ENCODE measurements at places on chromosomes 7 and 10.

- no peak for DNase-seq
These were observed 83.5 kb downstream of the PLPP4 start for GRCh38 chr10:120540486-120540885.

DNA sequence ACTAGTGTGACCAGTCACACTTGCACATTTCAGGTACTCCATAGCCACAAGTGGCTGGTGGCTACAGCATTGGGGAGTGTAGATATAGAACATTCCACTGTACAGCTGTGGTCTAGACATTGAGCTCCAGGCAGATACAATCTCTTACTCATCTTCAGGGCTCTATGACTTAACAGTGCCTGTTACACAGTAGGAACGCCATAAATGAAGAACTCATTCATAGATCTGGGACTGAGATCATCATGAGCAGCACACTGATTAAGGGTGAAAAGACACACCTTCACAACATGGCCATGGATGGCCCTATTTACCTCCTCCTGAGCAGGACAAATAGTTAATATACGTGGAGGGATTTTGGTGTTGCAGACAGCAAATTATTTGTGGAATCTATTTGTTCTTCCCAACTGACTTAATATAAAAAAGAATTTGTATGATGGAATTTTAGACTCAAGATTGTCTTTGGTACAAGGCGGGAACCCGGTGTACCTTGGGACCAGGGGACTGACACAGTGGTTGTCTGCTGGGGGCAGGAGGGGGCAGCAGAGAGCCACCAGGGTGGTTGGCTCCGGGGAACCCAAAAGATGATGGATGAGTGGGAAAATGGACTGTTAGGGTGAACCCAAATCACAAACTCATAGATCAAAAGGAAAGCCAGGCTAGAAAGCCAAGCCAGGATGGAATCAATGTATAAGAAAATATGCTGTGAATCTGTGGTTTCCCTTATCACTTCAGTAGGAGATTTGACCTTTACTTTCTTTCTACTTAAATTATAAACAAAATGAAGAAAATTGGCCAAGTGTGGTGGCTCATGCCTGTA, 24.3 kb upstream of the CPA2 start:
- peak; percentile 28 for DNase-seq

DNA sequence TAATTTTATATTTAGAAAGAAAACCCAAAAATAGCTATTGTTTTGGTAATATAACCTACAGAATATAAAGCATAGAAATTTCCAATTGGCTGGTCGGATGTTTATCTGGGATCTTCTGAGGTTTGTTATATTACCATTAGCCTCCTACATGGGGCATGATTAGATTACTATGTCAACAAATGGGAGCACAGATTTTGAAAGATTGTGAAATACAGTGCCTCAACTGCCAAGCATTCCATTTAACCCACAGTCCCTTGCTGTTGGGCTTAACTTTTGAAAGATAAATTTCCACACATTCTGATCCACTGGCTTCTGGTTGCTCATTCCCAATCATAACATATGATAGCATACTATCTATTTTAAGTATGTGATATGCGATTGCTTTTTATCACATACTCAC, 455.4 kb upstream of the C7orf33 start:
- no peak for DNase-seq

GRCh38 chr7:118184565-118184940, 589 bp downstream of the LSM8 start:
- no peak for DNase-seq

DNA sequence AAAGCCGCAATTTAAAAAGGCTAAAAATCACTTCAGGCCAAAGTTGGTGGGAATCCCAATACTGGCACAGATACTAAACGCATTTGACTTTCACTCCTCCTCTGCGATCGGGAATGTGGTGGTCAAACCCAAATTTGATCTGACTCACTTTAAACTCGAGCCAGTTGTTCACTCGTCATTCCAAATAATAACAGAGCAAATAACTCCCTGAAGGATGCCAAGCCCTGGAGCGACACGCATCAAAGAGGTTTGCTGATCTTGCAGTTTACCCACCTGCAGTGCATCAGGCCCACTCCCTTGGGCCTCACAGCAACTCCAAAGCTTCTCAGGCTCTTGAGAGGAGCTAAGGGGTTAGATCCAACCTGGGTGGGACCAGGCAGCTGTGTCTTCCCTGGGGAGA, 12.2 kb downstream of the PTN start:
- no peak for DNase-seq

GRCh38 chr7:88095-88926, 104.1 kb upstream of the FAM20C start:
- no peak for DNase-seq

DNA sequence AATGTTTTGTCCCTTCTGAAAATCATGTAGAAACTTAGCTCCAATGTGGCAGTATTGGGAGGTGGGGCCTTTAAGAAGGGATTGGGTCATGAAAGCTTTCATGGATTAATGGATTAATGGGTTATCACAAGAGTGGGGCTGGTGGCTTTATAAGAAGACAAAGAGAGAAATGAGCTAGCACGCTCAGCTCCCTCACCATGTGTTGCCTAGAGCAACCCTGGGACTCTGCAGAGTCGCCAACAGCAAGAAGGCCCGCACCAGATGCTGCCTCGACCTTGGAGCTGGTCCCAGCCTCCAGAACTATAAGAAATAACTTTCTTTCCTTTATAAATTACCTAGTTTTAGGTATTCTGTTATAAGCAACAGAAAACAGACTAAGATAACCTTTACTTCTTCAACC, 74.9 kb upstream of the HECW1 start:
- no peak for DNase-seq

DNA sequence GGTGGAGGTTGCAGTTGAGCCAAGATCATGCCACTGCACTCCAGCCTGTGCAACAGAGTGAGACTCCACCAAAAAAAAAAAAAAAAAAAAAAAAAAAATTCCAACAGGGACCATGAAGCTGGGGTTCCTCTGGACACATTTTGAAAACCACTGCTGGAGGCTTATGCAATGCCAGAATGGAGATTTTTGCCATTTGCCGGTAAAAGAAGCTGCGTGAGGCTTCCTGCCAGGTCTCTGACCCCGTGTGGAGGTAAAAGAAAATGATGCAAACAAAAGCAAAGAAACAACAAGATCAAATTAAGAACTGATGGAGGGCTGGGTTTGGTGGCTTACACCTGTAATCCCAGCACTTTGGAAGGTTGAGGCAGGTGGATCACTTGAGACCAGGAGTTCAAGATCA, 30.5 kb upstream of the PDZD8 start:
- no peak for DNase-seq

DNA sequence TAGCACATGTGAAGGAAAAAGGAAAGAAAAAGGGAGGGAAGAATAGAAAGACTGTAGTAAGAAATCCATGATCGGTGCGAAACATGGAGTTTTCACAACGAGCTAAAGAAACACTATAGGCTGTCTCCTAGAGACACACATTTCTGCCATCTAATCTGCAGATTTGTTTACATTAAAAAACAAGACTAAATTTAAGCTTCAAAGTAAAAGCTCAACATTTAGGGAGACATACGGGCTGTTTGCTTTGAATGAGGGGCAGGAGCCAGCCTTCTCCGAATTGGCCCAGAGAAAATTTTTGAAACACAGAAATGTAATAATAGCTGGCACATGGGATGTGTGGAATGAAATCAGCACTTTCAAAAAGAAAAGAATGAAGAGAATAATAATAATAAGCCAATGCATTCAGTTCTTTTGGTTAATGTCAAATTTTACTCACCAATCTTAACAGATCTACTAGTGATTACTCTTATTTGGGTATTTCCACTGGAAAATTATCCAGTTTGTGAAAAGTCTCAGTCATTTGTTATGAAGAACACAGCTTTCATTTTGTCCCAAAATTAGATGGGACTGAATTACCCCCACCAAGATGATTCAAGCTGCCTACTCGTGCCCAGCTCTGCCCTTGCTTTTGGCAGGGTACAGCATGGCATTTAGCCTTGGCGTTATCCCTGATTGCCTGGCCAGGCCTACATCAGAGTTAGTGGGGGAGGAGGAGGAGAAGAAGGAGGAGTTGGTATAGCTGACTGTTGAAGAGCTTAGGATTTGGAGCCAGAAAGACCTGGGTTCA, 47.1 kb downstream of the MTURN start:
- no peak for DNase-seq

GRCh38 chr10:129764901-129765663, 199.0 kb downstream of the EBF3 start:
- no peak for DNase-seq

DNA sequence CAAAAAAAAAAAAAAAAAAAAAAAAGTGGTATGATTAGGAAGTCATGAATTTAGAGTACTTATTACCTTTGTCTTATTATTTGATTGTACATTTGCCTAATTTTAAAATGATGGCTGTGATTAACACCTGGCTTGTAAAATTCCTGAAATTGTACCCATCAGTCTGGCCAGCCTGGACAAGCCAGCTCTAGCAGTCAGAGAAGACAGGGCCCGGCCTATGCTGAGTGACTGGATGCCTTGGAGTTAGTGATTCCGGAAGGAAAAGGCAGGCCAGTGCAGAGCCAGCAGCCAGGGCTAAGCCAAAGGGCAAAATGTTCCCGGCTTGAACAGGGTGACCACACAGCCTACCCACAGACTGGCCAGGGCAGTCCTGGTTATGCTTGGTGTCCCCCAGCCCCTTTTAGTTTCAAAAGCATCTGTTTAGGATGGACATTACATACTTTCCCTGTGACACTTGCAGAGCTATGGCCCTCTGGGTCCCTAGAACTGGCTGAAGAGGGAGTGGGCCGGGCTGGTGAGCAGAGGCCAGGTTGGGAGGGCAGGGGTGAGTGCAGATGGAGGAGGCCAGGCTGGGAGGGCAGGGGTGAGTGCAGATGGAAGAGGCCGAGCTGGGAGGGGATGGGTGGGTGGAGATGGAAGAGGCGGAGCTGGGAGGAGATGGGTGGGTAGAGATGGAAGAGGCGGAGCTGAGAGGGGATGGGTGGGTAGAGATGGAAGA, 61.7 kb downstream of the PROSER2 start:
- DNase-seq: no peak

DNA sequence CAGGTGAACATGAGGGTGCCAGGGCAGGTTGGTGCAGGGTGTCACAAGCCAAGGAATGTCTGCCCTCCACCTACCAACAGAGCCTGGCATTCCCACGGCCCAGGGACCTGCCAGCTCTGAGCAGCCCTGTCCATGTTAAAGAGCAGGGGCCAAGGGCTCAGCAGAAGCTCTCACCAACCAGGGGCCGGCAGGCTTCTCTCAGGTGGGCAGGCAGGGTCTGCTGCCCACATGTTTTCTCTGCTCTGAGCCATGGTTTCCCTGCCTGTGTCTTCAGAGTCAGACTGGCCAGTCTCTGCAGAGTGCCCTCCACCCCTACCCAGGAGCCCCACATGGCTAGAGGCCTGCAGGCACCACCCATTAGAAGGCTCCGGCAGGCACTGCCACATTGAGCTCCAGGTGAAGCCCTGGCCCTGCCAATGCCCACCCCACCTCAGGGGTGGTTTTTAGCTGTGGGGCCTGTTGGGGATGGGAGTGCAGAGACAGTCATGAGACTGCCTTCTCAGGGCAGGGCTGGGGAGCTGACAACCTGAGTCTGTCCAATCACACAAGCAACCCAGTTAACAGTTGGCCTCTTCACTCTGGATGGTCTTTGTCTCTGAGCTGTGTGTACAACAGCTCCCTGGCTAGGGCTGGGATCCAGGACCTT, 135.9 kb downstream of the ARHGAP22 start:
- no peak for DNase-seq

DNA sequence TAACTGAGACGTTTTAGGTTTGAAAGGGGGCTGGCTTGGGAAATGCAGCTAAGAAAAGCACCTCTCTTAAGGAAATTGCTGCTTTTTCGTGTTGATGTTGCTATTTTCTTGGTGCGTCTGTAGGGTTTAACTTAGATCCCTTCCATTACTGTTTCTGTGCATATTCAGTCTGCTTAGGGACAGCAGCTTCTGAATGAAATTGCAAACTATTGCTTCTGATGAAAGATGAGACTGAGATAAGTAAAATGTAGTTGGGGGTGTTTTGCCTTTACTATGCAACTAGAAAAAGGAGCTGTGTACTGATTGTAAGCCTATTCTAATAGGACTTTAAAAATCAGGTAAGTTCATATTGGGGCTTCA, 772 bp downstream of the HDAC9 start:
- peak; percentile 47 for DNase-seq

- DNase-seq: peak; percentile 92
These were observed 105.5 kb downstream of the MYOF start for GRCh38 chr10:93376372-93377293.

GRCh38 chr7:20112696-20113095, 104.5 kb downstream of the MACC1 start:
- no peak for DNase-seq

DNA sequence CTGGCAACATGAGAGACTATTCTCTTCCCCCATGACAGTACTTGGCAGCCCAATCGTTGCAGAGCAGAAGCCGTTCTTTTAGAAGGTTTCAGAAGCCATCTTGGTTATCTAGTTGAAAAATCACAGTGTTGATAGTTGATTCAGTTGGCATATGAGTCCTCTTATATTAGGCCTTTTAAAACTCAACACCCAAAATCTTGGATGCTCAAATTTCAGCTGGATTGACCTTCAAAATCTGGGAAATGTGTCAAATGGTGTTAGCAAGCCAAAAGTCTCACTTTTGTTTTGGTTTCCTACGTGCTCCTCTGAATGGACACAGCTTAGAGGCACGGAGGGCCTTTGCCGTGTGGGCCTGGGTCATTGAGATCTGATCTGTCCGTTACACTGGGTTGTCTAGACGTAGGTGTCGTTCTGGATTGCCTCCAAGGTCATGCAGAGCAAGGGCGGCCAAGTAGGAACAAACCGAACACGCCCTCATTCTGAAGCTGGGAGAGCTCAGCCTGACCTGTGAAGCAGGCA, 59.3 kb upstream of the BMPER start:
- no peak for DNase-seq

GRCh38 chr7:6451224-6451705, 3.5 kb upstream of the DAGLB start:
- DNase-seq: no peak

DNA sequence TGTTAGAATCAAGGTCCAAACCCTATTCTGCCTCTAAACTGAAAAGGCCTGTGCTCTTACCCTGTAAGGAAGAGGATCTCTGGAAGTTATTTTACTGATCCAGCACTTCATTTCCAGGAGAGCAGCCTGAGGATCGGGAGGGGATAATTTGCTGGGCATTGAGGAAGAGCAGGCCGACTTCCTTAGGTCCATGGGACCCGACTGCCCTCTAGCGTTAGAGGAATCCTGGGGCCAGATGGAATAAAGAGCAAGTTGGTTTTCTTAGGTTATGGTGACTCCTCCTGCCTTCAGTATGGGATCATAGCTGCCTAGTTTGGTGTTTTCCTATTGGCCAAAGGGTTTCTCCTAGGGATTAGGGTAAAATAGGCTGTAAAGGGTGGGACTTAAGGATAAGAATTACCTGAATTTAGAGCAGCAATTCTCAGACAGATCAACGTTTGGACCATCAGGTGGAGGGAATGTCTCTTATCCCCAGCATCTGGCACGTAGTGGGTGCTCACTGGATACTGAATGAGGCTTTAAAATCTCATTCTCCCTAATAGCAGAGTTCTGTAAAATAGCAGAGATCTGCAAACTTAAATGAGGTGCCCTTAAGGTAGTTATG, 40.0 kb upstream of the SORBS1 start:
- DNase-seq: peak; percentile 97

- no peak for DNase-seq
These were observed 74.6 kb downstream of the CALN1 start for GRCh38 chr7:72337390-72338167.
